ENCODE measurements at places on chromosomes 7 and 10. TPM values are rescaled to one million over a fixed set of nuclear protein-coding genes. Genes with fewer than 3 reads are reported as not detected.

FBH1 gene
- 150 TPM for total RNA-seq

SOSTDC1 gene
- total RNA-seq = not detected

OPN1SW gene
- not detected for total RNA-seq

TUBAL3 gene
- total RNA-seq = not detected

TRDMT1 gene
- 3.9 TPM for total RNA-seq

GPC2 gene
- 1.1 TPM for total RNA-seq

GHRHR gene
- not detected for total RNA-seq

VAX1 gene
- total RNA-seq = not detected

ASB10 gene
- total RNA-seq = not detected

C7orf33 gene
- not detected for total RNA-seq

RNF133 gene
- 0.14 TPM for total RNA-seq

ZNF438 gene
- 3.4 TPM for total RNA-seq

PTPRN2 gene
- 0.71 TPM for total RNA-seq

All from smooth muscle cell of bladder (primary cell).